ENCODE measurements at places on chromosomes 4 and X.

DNA sequence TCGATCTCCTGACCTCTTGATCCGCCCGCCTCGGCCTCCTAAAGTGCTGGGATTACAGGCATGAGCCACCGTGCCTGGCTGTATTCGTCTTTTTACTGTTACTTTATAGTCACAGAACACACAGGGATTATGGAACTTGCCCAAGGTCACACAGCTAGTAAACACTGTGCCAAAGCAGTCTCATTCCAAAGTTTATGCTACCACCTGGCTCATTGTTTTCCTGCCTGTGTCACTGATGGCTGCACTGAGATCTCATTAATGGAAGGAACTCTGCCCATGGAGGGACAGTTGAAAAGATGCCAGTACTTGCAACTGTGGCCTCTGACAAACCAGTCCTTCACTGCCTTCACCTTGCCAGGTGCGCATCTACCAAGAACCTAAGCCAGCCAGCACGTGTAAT lies 517.7 kb downstream of the BCOR start:
- no peak for DNase-seq

GRCh38 chr4:155608225-155608885 lies 58.3 kb upstream of the GUCY1A1 start:
- DNase-seq: no peak

GRCh38 chr4:156969101-156969500 lies 2.5 kb downstream of the PDGFC start:
- DNase-seq: no peak

DNA sequence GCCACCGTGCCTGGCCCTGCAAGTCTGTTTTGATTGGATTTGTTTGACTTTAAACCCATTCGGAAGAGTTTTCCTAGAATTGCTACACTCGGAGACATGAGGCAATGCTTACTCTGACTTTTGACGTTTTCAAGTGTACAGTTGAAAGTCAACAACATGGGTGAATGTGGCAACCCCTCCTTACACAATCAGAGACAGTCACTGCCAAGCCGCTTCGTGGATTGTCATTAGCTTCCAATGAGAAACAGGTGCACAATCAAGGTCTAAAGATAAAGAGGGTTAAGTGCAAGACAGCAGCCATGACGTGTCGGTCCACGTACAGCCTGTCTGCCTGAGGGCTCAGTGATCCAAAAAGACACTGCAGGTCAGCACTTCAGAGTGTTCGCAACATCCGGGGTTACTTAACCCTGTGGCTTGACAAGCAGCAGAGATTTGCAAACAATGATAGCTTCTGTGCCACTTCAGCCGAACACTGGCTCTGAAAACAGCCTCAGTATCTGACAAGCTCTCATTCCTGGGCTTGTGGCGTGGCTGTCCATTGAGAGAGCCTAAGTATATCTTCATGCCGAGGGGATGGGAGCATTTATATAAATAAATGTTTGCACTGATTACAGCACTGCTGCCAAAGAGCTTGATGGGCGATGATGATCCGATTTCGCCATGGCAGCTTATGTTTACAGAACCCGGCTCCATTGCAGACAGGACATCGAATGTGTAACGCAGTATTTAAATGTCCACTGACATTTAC lies 180.0 kb downstream of the DHRSX start:
- no peak for DNase-seq

GRCh38 chrX:139020801-139021200 lies 309.3 kb upstream of the FGF13 start:
- no peak for DNase-seq

DNA sequence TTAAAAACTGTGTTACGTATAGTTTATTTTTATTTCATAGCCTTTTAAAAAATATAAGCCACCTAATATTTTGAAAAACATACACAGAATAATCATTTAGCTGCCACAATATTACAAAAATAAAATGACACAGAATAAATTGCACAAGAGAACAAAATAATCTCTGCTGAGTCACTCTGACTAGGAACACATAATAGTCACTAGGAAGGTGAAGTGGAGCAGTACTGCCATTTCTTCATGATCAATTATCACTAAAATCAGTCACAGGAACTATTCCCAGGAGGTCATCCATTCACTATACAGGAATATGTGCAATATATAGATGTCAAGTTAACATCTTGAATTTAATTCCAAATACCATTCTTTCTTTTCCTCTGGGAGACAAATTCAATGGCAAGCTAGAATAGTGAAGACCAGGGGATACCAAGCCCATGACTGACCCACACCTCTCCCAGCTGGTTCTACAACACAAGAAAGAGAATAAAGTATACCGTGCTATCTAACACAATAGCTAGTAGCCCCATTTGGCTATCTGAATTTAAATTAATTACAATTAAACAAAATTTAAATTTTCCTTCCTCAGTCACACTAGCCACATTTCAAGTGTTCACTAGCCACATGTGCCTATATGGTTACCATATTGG lies 5.9 kb downstream of the SMIM43 start:
- DNase-seq: no peak

DNA sequence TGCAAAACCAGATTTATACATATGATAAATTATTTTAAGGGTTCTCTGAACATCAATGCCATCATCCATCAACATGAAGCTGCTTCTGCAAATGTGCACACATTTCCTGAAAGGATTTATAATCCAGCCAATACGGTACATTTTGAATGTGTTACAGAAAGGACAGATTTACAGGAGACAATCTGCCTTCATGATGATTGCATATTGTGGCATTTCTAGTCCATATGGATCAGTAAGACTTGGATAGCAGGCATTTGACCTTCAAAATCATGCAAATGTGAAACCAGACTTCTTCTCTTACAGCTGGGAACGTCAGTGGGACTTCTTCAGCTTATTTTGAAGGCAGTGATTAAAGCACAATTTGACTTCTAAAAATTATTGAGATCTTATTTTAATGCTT lies 217.3 kb upstream of the GK2 start:
- DNase-seq: no peak
